Epithelial cell of esophagus (primary cell): ENCODE measurements at places on chromosomes 5 and 9.
A peak's percentile ranks its signal among the peaks of the same experiment; 100 is the strongest.

- DNase-seq = no peak
Observed at GRCh38 chr9:14395317-14396082, 81.6 kb upstream of the NFIB start.

DNA sequence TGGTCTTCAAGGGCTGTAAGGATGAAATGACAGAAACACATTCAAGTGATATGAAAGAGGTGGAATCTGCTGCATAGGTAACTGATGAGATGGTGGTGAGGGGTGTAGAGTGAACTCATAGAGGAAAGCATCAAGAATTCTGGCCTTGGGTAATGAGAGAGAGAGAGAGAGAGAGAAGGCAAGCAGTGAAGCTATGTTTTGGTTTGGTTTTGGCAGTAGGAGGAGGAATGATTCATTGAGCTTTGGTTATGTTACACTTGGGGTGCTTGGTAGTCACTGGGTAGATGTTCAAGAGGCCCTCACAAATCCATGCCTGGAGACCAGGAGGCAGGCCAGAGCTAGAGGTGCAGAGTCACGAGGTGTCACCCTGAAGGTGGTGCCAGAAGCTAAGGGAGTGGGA, 89.5 kb downstream of the EGFLAM start:
- DNase-seq = peak; percentile 4

- no peak for DNase-seq
Observed at GRCh38 chr5:138635265-138635664, 60.1 kb upstream of the HSPA9 start.

- peak; percentile 24 for DNase-seq
Observed at GRCh38 chr5:43469671-43470391, 13.8 kb downstream of the TMEM267 start.

DNA sequence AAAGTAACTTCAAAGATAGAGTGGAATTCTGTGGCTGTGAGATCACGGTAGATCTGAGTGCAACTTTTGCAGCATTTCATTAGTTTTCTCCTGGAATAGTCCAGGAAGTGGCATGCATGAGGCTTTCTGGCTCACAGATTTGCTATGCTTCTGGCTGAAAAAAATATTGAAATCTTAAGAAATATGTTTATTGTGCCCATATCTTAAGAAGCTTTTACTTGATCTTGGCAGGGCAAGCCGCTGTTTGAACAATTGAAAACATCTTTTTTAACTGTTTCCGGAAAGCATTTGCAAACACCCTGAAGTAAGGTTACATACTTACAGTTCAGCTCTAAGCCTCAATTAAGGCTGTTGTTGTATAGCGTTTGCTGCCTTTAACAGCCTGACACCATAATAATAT, 135.7 kb upstream of the GDNF start:
- DNase-seq = no peak

- DNase-seq = no peak
Observed at GRCh38 chr9:16645970-16646369, 224.5 kb downstream of the BNC2 start.

DNA sequence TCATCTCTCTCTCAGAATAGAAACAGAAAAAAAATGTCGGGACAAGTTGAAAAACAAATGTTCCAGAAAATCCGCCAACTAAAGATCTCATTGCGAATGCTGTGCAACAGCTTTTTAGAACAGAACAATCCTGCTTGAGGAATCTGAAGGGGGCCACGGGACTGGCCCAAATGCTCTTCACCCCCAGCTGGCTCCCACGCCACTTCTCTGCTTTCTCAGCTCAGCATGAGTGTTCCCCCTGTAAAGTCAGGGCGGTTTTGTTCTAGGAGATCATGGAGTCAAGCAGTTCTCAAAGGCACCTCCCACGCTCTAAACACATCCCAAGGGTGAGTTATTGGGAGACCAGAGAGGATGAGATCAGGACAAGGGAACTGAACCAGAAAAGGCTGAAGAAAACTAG, 31.5 kb downstream of the DIRAS2 start:
- DNase-seq = no peak

DNA sequence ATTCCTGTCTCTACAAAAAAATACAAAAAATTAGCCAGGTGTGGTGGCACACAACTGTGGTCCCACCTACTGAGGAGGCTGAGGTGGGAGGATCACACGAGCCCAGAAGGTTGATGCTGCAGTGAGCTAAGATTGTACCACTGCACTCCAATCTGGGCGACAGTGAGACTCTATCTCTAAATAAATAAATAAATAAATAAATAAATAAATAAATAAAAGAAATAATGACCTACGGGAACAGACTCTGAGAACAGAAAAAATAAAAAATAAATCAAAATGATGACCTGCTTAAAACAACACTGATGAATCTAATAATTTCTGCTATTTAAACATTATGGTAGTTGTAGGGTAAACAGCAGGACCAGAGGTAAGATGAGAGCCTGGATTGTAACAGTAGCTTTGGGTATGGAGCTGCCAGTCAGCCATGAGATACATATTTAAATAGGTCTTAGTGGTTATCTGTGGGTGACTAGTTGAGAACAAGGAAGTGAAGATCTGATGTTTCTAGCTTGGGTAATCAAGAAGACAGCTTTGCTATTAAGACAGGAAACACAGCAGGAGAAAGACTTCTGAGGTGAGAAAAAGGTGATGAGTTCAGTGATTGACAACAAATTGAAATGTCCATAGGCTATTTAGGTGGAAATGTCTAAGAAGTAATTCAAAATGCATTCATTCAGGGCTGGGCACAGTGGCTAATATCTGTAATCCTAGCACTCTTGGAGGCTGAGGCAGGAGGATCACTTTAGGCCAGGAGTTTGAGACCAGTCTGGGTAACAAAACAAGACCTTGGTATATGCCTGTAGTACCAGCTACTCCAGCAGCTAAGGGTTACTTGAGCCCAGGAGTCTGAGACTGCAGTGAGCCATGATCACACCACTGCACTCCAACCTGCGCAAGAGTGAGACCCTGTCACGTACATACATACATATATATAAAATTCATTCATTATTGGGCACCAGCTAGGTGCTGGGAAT, 11.0 kb downstream of the RNF145 start:
- no peak for DNase-seq

GRCh38 chr5:73454379-73455036, 5.9 kb upstream of the FOXD1 start:
- peak; percentile 84 for DNase-seq

- DNase-seq = peak; percentile 14
Observed at GRCh38 chr9:110742741-110743371, 74.3 kb downstream of the MUSK start.

- no peak for DNase-seq
Observed at GRCh38 chr9:18190671-18191374, 283.1 kb upstream of the ADAMTSL1 start.
